ENCODE measurements at places on chromosomes 2 and 18.

- no peak for DNase-seq
Measured at GRCh38 chr2:168120310-168120709, 127.1 kb downstream of the STK39 start.

DNA sequence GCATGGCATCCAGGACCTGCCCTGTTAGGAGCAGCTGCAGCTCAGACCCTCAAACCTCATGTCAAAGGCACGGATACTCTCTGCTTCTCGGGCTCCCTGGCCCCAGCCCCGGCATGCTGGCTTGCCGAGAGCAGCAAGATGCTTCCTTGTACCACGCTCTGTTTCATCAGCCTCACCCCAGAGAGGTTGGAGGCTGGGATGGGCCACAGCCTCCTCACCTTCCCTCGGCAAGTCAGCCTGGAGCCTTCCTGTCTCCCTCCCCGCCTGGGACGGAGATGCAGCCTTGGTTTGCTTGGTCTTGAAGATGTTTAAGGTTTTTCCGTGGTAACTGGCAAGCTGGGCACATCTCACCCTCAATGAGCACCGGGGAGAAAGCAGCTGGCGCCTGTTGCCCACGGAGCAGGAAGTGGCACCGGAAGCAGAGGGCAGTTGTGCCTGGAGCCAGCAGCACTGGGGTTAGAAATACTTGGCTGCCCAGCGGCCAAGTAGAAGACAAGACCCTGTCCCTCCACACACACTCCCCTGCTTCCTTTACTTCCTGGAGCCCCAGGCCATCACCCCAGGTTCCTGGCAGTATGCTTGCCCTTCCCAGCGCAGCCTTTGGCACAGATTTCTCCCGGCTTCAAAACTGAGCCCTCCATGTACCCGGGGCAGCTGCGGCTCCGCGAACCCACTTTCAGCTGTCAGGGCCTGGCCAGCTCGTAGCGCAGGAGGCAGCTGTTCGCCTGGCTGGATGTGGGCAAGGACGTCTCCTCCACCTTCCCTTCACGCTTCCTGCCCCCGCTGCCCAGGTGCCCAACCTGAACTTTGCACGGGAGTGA is 17.4 kb downstream of the FBLN7 start:
- peak; percentile 18 for DNase-seq

GRCh38 chr2:177595126-177595845 is 202.7 kb downstream of the AGPS start:
- no peak for DNase-seq

- DNase-seq, result no peak
Measured at GRCh38 chr2:238650536-238650935, 197.3 kb upstream of the TWIST2 start.

GRCh38 chr18:48126240-48126639 is 195.8 kb upstream of the SMAD2 start:
- DNase-seq, result no peak

- no peak for DNase-seq
Measured at GRCh38 chr2:7971248-7971647, 710.6 kb upstream of the ID2 start.

DNA sequence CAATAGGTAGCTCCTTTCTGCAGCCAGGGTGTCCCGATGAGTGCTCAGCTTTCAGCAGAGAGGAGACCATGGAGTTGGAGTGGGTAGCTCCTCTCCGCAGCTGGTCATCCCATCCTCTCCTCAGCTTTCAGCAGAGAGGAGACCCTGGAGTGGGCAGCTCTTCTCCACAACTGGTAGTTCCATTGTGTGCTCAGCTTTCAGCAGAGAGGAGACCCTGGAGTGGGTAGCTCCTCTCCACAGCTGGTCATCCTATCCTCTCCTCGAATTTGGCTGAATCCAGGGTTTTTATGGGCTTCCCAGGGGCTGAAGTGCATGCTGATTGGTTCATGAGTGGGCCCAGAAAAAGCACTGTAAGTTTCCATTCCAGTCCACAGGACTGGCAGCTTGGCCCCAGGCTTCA is 75.2 kb downstream of the NCOA1 start:
- DNase-seq, result no peak

GRCh38 chr18:52829876-52830405 is 489.9 kb downstream of the DCC start:
- DNase-seq, result no peak

GRCh38 chr2:29260142-29260772 is 145.0 kb downstream of the CLIP4 start:
- no peak for DNase-seq

GRCh38 chr2:48343571-48344440 is 186.1 kb upstream of the STON1 start:
- no peak for DNase-seq

DNA sequence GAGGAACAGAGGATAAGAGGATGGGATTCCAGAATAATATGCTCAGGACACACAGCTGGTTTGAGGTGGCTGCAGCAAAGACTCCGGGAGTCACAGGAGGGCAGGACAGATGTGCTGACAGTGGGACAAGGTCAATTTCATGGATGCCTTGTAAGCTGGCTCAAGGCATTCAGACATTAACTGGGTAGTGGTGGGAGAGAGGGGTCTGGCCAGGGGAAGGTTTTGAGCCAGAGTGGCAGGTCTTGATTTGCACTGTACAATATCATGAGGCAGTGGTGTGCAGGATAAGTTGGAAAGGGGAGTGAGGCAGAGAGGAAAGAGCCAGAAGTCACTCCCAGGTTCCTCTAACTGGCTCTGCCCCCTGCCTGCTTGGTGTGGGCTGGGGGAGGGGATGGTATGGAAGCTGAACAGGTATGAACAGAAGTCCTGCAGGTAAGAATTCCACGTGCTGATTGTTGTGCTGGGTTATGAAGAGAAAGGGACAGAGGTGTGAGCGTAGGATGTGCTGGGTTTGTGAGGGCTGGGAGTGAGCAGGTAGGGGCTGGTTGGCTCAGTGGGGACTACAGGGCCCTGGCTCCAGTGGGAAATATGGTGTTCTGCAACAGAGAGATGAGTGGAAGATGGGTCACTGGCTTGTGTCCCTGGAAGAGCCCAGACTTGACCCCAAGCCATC is 141.7 kb upstream of the COPS8 start:
- no peak for DNase-seq

GRCh38 chr2:113162173-113162572 is 11.6 kb upstream of the PSD4 start:
- DNase-seq, result no peak

GRCh38 chr2:218345491-218346236 is 11.0 kb upstream of the CATIP start:
- no peak for DNase-seq
